Frontal cortex (tissue), 4 donors: ENCODE measurements at places on chromosomes 2 and 18.
A peak's percentile ranks its signal among the peaks of the same experiment; 100 is the strongest.

DNA sequence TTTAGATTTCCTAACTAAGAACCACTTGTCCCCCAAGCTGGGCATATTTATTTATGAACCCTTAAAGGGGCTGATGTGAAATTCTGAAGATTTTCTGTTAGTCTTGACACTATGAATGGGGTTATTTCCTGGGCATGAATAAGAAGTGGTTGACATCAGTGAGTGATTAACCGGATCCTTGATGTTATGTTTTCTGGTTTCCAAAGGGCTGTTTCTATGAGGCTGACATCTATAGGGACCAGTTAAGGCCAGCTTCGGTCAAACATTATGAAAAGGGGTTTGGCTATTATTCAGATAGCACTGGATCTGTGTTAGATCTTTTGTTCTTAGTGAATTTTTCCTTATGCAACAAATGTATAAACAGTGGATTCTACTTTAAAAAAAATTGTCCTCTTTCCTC, 443.7 kb upstream of the SPRED2 start:
- DNase-seq = no peak

DNA sequence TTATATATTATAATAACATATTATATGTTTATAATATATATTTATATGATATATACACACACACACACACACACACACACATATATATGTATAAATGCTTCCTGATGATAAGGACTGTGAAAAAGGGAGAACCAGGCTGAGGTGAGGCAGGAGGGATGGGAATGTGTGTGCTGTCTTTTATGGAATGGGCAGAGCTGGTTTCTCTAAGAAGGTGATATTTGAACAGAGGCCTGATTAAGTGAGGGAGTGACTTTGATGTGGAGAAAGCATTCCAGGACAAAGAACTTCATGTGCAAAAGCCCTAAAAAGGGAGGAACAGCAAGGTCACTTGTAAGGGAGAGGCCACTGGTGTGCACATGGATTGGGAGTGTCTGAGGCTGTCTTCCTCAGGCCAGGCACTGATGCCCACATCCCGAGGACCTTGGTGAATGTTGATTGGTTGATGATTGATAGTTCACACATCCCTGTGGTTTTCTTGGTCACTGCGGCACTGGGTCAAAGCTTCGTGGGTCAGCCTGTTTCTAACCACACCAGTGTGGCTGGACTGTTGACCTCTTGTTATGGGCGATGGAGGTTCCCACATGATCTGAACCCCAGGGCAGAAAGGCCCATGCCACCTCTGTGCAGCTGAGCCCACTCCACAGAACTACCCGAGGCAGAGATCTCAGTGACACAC, 196.9 kb downstream of the MYCN start:
- DNase-seq = no peak

DNA sequence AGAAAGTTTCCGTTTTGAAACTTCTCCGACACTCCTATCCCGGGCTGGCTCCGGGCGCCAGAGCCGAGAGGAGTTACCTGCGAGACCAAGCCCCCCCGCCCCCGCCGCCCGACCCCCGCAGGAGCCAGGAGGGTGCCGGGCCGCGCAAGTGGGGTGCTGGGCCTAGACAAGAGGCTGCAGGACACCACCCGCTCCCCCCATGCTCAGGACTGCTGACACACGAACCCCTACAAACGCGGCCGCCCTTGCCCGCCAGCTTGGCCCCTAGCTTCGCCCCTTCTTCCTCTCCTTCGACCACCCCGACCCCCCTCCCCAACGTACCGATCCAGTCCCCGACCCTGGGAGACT, 497 bp downstream of the PLA2R1 start:
- peak; percentile 24 for DNase-seq

DNA sequence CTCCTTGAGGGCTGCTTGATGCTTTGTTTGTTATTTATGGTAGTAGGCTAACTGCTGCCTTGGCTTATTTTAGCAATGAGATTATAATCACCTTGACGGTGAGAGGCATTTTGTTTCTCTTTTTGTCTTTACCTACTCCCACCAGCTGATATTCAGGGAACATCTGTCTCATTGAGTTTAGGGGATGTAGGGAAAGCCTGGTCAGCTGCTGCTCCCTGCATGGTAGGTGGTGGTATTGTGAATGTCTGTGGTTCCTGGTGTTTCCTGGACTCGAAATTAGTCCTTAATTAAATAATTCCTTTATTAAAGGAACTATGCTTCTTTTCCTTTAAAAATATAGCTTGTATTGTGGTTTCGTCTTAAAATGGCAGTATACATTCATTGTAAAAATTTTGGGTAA, 77.8 kb downstream of the ADAM23 start:
- DNase-seq = no peak

- no peak for DNase-seq
These were observed 36.4 kb downstream of the PTGR3 start for GRCh38 chr18:75172299-75173124.

GRCh38 chr2:167333245-167333644, 445.0 kb downstream of the XIRP2 start:
- DNase-seq = no peak

DNA sequence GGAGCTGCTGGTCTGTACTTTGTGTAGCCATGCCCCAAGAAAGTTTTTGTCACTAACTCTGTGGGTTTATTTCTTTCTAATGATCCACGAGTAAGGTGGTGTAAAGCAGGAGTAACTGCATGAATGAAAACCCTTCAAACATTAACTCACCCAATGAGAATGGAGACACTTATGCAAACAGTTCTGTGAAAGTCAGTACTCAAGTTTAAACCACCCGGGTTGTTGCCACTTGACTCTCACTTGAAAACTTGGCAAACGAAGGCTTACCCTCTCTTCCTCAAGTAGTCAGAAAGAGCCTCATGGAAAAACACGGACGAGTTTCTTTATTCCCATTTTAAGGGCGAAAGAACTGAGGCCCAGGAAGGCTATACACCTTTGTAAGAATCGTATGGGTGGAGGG, 117.5 kb downstream of the MMADHC start:
- DNase-seq = no peak

- peak; percentile 20 for DNase-seq
These were observed 32.0 kb downstream of the SLC14A1 start for GRCh38 chr18:45755934-45756333.

DNA sequence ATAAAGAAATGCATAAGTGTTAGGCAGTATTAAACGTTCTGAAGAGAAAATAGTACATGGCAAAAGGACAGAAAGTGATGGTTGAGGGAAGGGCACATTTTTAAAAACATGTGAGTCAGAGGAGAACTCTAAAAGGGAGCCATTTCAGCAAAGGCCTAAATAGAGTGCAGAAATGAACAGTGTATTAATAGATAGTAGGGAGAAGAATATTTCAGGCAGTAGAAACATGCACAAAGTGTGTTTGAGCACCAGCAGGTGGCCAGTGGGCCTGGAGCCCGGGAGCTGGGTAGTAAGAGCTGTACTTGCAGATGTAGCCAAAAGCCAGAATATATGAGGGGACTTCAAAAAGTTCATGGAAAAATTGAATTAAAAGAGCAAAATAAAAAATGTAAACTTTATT, 288.1 kb upstream of the FIGN start:
- no peak for DNase-seq

DNA sequence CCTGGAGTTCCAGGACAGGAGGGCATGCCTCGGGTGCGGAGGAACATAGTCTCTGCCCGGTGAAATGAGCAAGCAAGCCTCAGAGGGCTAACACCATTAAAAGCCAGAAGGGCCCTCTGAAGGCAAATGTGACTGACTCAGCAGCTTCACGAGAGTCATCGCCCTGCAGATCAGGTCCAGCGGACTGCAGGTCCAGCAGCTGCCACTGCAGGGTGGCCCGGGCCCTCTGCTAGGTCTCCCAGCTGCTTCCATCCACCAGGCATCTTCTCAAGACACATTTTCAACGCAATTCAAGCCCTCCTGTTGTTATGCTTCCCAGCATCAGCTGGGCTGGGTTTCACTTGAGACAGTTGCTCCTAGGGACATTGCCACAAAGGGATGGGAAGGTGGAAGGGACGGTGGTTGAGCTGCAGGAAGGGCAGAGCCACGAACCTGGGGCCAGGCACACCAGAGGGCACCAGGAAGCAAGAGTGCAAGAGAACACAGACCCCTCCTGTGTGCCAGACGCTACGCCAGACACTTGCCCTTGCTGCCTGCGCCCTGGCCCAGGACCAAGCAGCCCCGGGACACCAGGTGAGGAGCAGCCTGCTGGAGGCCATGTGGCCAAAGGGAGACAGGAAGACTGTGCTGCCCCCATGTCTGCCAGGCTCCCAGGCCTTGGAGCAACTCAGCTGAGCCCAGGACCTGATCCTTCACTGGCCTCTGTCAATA, 173.0 kb downstream of the HDAC4 start:
- DNase-seq = no peak

- peak; percentile 49 for DNase-seq
These were observed 69.6 kb downstream of the HPCAL1 start for GRCh38 chr2:10372203-10372861.
